ENCODE measurements at places on chromosomes 5 and 9.
A peak's percentile ranks its signal among the peaks of the same experiment; 100 is the strongest.

DNA sequence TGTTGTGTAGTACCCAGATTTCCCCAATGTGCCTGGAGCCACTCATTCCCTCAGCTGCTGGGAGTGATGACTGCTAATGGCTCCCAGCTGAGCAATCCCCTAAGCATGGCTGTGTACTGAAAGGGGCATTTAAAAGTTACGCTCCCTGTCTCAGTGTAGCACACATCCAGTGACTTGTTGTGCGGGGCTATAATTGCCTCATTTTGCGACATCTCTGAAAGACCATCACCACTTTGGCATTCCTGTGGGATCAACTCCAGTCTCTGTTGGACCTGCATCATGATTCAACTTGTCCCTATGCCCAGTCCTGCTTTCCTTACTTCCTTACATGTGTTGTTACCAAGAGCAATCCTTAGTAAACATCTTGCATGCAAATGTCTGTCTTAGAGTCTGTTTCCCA, 201.2 kb upstream of the MPDZ start:
- no peak for DNase-seq

DNA sequence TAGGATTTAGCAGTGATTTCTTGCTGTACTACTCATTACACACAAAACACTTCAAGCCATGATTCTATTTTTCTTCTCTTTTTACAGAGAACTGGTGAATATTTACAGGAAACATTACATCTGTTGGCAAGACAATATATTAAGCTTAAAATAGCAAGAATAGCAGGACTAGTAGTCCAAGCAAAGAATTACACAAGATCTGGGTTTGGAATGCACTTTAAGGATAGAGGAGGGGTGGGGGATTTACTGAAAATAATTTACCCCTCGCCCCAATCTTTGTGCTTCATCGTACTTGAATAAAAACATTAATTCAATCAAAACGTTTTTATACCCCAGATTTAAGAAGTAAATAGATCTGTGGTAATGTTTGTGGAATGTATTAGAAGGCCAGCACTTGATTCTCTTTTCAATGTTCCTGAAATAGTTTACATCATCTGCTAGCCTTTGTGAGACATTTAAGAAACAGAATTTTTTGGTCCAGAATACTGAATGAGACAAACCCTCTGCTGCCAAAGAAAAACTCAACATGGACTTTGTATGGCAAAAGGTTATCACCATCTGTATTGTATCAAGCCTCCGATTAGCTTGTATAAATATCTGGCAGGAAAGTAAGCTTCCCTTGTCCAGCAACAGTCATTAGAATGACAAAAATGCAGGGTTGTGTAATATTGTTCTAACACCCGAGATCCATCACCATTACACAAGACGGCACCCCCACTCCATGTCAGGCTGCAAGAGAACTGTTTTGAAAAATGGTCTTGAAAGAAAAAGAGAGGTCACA, 23.8 kb downstream of the SVEP1 start:
- no peak for DNase-seq

- no peak for DNase-seq
These were observed 11.1 kb upstream of the AQP3 start for GRCh38 chr9:33458444-33458843.

GRCh38 chr5:84287951-84288350, 96.7 kb downstream of the EDIL3 start:
- DNase-seq, result no peak

- no peak for DNase-seq
These were observed 168.2 kb upstream of the DMRTA1 start for GRCh38 chr9:22278426-22278825.

DNA sequence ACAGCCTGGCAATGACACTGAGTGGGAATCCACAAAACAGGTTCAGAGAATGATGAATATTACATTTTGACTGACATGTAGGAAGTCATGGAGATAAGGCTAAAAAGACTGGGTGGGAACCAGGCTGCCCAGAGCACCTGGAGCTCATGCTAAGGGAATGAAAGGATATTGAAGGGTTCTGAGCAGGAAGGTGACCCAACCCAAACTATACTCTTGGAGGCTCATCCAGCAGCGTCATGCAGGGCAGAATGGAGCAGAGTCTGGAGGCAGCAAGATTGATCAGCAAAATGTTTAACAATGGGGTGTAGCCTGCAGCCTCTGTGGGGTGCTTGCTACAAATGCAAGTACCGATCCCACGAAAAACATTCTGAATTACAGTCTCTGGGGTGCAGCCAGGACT, 120.2 kb downstream of the PSD2 start:
- no peak for DNase-seq

DNA sequence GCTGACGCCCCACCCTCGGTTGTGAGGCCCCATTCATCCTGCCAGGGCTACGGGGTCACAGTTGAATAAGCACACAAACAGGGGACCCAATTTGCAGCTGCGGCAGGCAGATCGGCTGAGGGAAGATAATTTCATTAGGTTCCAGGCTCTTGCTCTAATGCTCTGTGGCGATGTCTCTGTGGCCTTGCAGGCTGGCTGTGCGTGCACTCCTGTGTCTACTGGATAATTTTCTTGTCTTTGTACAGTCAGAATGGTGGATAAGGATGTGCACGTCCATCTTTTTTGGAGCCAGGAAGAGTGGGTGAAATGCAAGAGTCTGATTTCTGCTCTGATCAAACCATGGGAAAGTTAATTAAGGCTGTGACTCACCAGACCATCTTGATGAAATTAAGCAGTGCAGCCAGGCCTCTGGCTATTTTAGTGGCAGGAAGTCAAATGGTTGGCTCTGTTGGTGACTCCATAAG, 39.2 kb downstream of the NSG2 start:
- DNase-seq, result no peak

GRCh38 chr5:138337685-138338410, at the start of gene FAM53C:
Gene FAM53C (plus strand): TSS chr5:138338266. CDS start chr5:138341336, 3,070 bp downstream.
- DNase-seq, result peak; percentile 83

DNA sequence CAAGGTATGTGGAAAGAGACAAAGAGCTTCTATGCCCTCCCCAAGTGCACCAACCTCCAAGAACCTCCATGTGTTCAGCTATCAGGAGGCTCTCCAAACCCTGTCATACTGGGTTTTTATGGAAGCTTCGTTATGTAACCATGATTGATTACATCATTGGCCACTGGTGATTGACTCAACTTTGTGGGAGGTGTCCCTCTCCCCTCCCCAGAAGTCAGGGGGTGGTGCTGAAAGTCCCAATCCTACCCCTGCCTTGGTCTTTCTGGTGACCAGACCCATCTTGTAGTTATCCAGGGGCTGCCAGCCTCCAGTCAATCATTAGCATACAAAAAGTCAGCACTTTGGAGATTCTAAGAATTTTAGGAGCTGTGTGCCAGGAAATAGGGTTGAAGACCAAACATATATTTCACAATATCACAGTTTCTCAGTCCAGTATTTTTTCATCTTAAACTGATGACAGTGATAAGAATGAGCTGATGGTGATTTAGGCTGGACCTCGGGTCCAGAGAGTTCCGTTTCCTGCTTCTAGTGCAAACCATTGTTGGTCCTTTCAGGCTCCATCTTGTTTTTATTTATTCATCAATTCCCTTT, 27.3 kb upstream of the FANCC start:
- DNase-seq, result no peak

DNA sequence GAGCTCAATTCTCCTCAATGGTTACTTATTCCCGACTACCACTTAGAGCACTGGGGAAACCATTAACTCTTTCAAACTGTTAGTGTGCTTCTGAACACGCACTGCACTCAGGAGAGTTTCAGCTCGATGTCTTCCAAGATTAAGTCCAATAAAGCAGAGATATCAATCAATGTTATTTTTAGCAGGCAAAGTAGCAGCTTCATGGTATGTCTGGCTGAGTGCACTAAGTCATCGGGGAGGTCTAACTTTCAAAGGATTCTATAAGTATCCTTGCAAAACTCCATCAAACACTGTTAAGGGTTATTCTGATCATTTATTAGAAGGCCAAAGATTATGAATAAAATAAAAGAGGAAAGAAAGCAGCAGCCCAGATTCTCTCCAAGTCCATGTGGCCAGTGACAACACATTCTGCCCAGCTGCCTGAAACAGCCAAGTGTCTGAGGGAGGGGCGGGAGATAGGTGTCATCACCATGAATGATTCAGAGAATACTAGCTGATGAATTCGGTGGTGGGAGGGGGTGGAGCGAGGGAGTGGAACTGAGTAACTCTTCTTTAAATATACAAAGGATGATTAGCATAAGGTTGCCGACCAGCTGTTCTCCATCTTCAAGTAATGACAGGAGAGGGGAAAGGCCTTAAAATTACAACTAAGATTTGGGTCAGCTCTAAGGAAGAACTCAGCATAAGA, 21.3 kb downstream of the NREP start:
- DNase-seq, result no peak

DNA sequence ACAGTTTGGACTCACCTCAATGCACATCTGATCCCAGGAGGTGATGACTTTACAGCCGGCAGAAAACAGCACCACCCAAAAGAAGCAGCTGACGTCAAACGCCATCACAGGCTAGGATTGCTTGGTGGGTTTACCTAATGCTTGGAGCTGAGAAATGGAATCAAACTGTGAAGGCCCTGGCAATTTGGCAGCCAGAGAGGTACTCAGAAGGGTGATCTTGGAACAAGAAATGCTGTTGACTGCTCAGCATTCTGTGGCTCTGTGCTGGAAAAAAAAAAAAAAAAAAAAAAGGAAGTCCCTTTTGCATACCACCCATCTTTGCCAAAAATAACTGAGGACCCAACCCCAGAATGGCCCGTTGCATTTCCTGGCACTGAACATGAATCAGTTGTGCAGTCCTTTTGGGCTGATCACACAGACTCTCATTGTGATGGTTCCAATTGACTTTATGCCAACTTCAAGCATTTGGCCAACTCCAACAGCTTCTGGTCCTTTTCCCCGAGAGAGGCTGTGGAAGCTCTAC, at the start of gene CD180:
Gene CD180, minus strand, starts transcription at position 263 of the 523 bp plus-strand sequence. Its CDS starts 158 bp downstream, at position 105.
- DNase-seq, result no peak

DNA sequence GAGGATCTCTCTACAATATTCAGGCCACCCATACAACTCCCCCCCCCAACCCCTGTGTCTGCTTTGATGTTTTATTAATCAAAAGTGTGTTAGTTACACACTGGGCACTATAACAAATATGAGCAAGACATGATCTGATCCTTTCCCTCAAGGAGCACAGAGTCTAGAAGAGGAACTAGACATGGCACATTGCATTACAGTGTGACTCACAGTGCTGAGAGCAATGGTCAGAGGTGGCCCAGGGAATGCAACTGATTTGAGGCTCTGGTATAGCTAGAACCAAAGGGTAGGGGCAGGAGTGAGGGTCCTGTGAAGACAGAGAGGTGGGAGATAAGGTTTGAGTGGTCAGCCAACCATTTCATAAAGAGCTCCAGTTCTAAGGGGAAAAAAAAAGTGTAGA, 539.2 kb downstream of the ACTL7B start:
- no peak for DNase-seq

All from kidney capillary endothelial cell (primary cell).